Astrocyte of the cerebellum (primary cell): ENCODE measurements at places on chromosomes 7 and 10.

- no peak for DNase-seq
Observed at GRCh38 chr10:94725871-94726270, 36.6 kb upstream of the CYP2C19 start.

GRCh38 chr10:78473006-78473405, 439.3 kb downstream of the RPS24 start:
- DNase-seq: no peak

- no peak for DNase-seq
Observed at GRCh38 chr7:152112829-152113228, 87.4 kb downstream of the GALNT11 start.

GRCh38 chr10:77244286-77244685, 393.3 kb downstream of the KCNMA1 start:
- no peak for DNase-seq

GRCh38 chr7:11748884-11749283, 83.1 kb downstream of the THSD7A start:
- no peak for DNase-seq

DNA sequence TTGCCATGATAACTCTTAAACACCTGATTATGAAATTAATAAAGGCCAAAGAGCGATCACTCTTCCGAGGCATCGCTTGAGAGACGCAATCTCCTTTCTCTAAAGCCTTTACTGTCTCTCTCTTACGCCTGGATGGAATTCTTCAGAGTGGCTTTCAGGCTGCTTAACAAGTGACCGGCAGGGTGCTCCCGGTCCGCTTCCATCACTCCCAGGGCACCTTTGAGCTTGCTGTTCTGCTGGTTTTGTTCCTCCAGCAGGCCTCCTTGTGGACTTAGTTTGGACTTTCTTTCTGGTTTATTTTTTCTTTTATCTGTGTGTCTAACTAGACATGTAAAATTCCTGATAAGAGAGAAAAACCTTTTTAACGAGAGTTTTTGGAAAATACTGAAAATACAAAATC, 60.9 kb downstream of the MRPL32 start:
- peak; percentile 5 for DNase-seq

DNA sequence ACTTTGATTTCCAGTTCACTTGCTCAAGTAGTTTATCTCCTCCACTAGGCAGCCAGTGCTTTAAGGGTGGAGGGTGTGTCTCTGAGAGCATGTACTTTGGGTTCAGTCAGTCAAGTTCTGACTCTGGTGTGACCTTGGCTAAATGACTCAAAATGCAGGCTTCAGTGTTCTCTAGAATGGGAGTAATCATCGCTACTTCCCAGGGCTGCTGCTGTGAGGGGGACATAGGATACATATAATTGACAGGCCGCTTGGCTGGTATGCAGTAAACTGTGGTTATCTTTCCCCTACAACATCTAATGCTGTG, 3.5 kb downstream of the PTPRE start:
- DNase-seq: no peak

DNA sequence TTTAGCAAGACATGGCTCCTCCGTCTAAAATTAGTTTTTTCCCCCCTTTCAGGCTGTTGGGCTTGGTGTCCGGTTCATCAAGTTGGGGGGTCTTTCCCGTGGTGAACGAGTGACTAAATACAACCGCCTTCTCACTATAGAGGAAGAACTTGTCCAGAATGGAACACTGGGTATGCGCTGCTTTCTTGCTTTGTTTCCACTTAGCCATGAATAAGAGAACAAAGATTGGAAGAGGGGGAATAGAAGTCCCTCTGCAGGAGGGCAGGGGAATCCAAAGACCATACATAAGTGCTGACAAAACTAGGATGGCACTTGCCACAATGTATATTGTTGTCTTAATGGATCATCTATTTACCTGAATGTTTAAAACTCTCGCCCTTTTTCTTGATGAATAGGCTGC, 30.5 kb downstream of the ENO4 start:
- DNase-seq: no peak

DNA sequence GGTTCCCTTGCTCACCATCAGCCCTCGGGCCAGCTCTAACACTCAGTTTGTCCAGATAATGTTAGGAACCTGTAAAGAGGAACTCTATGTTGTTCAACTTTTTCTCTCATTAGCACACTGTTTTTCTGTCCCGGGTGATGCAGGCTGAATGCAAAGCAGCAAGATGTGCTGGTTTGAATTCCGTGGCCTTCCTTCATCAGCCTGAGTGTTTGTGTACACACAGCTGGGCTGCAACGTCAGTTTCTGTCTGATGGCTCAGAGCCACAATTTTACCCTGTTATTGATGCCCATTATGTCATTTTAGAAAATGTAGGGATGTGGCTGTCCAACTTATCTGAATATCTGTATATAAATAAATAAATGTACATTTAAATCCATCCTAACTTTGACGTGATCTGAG, 152.0 kb downstream of the PLPP4 start:
- DNase-seq: no peak

GRCh38 chr10:73232887-73233286, 14.2 kb downstream of the DNAJC9 start:
- DNase-seq: no peak

GRCh38 chr7:111388912-111389311, 173.4 kb downstream of the IMMP2L start:
- DNase-seq: no peak

DNA sequence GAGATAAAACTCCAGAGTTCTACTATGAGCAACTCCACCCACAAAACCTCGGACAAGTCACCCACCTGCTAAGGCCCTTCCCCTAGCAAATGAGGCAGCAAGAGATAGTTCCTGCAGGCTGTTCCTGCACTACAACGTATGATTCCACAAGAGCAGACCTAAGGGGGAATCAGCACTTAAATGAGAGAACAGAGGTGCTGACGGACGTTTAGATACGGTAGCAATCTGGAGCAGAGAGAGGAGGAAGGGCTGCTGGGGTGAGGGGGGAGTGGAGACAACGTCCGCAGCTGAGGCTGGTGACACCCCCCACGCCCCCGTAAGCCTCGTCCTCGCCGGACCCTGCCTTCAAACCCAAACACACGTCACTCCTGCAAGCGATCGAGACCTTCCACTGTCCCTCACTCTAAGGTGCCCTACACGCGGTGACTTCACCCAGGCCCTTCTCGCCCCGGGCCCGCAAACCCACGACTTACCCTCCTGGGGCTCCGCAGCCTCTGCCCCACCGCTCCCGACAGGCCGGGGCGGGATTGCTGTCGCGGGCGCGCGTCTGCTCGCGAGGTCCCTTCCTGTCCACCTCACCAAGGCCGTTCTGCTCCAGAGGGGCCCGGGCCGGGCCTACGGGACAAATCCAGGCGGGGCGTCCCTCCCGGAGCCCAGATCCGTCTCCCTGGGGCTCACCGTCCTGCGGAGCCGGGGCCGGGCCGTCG, 635 bp downstream of the ZNF12 start:
- DNase-seq: no peak

DNA sequence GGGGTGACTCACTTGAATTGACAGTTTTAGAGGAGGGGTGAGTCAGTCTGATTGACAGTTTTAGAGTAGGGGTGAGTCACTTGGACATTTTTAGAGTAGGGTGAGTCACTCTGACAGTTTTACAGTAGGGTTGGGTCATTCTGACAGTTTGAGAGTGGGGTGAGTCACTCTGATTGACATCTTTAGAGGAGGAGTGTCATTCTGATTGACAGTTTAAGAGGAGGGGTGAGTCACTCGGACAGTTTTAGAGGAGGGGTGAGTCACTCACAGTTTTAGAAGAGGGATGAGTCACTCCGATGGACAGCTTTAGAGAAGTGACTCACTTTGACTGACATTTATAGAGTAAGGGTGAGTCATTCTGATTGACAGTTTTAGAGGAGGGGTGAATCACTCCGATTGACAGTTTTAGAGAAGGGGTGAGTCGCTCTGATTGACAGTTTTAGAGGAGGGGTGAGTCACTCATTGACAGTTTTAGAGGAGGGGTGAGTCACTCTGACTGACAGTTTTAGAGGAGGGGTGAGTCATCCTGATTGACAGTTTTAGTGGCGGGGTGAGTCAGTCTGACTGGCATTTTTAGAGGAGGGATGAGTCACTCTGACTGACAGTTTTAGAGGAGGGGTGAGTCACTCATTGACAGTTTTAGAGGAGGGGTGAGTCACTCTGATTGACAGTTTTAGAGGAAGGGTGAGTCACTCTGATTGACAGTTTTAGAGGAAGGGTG, 595.9 kb downstream of the DNAJB6 start:
- no peak for DNase-seq

DNA sequence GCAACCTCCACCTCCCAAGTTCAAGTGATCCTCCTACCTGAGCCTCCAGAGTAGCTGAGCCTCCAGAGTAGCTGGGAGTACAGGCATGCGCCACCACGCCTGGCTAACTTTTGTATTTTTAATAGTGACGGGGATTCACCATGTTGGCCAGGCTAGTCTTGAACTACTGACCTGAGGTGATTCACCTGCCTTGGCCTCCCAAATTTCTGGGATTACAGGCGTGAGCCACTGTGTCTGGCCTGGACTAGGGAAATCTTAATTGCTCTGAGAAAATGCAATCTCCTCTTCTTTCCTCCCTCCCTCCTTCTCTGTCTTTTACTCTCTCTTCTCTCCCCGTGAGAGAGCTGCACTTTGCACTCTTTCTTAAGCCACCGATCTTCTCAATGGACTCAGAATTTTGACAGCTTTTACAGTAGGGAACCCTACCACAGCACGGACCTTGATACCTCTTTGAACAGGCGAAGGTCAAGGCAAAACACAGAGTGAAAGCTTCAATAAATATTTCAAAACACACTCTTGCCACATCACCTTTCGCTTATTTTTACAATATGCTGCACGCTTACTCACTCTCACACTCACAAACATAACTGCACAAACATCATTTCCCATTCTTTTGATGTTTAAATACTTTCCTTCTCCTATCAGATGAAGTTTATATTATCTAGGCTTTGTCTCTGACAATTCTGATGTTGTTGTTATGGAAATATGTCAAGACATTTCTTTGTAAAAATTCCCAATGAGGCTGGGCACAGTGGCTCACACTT, 173.4 kb upstream of the NRP1 start:
- DNase-seq: no peak

DNA sequence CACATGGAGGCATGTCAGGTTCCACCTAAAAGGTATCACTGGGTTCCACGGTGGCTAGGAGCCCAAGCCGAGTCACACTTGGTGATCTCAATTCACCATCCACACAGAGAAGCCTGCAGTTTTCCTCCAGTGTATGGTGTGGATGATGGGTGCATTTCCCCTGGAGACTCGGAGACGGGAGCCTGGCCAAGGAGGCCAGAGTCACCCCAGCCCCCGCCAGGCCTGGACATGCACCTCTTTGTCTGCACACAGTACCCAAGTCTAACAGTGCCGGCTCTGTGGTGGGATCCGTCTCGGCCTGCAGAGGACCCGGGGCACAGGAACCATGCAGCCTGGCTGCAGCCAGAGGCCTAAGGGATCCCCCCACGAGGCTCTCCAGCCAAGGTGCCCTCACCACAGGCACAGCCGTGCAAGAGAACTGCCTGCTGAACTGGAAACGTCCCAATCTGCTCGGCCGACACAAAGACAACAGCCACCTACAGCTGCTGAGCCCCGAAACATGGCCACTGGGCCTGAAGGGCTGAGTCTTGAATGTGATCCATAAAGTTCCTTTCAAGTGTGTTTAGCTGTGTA, 75.2 kb downstream of the DIP2C start:
- DNase-seq: no peak

GRCh38 chr7:55361560-55361959, 3.6 kb upstream of the LANCL2 start:
- DNase-seq: no peak

DNA sequence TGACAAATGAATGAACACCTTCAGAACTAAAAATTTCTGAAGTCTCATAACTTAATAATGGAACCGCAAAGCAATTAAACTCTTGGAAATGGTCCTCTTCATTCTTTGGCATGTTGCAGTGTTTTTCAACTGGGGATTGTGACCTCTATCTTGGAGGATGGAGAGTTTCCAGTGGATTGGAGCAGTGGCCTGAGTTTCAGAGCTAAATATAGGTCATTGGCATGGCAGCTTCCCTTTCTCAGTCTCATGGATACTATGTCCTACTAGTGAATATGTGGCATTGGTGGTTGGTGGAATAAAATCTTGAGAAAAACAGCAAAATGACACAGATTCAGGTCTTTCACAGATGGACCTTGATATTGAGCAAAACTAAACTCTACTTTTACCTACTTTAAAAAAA, 24.1 kb upstream of the EPC1 start:
- no peak for DNase-seq
